Stomach (tissue), 19 donors: ENCODE measurements at places on chromosomes 16 and 17. TPM values are rescaled to one million over a fixed set of nuclear protein-coding genes. Genes with fewer than 3 reads are reported as not detected.

Gene DRC7
- not detected for total RNA-seq

Gene ARHGAP44
- total RNA-seq, result 8.9 TPM

DNA sequence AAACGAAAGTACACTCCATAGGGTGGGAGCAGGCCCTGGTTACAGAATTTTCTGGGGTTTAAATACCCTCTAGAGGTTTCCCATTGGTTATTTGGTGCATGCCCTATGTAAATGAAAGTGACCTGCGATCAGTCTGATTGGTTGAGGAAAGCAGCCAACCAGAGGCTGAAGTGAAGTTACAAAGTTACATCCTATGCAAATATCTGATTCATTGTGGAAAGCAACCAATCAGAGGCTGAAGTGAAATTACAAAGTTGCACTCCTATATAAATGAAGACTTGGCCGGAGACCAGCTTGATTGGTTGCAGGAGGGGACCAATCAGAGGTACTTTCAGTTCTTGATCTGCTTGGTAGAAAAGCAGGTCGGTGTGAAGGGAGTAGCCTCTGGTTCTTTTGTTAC is 24.4 kb downstream of the NAA60 start:
- no peaks in the 10 kb centered on the region for H3K27me3 ChIP-seq
- H3K4me1 ChIP-seq, result peaks cover 88% of the 10 kb centered on the region
- no peak for DNase-seq
- no peak overlapping the region for H3K4me3 ChIP-seq
- no peak overlapping the region for H3K27ac ChIP-seq

Gene PLEKHH3
- total RNA-seq, result 28.0 TPM

DNA sequence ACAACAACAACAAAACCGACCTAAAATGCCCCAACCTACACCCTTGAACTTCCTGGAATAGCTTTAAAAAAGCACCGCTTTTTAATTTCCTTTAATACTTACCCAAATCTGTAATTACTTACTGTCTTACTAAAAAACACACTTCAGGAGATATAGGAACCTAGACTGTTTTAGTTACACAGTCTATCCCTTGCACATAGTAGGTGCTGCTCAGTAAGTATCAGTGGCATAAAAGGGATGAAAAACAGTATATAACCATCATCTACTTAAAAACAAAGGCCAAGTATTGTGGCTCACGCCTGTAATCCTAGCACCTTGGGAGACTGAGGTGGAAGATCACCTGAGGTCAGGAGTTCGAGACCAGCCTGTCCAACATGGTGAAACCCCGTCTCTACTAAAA is 6.1 kb downstream of the SUMO2 start:
- peaks cover 16% of the 10 kb centered on the region for H3K4me1 ChIP-seq
- H3K36me3 ChIP-seq, result peaks cover 58% of the 10 kb centered on the region
- no peaks in the 10 kb centered on the region for H3K27me3 ChIP-seq
- H3K27ac ChIP-seq, result no peak overlapping the region

DNA sequence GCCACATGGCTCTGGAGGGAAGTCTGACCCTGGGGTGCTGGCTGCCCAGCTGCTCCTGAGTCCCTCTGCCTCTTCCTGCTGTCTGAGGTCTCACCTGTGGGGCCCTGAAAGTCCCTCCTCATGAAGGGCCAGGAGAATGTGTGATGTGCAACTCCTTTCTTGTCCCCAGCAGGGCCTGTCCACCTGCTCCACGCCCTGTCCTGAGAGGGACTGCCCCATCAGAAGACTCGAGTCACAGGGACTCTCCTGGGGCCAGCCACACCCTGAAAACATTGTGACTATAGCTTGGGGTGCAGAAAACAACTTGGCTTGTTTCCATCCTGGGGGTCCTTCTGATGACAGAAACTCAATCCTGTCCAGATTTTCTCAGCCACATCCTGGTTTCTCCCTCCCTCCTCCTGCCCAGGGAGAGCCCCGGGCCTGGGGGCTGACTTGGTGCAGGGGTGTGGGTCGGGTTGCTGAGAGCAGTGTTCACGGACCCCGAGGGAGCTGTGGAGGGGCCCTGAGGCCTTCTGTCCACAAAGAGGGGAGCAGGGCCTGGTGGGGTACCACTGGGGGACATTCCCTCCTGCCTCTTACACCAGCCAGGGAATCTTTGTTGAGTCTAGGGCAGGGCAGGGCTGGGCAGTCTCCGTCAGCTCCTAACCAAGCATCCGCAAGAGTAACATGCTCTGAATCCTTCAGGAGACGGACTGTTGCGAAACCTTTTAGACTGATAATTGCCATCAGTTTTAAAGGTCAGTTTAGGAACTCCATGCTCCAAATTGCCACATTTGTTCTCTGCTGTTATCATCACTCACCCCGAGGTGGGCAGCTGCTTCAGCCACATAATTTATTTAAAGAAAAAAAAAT is 45.9 kb downstream of the NT5M start:
- DNase-seq, result no peak
- no peaks in the 10 kb centered on the region for H3K36me3 ChIP-seq
- peaks cover 4% of the 10 kb centered on the region for H3K4me1 ChIP-seq
- no peak overlapping the region for H3K4me3 ChIP-seq

Gene HOXB2
- 6.7 TPM for total RNA-seq

Gene ADAD2
- total RNA-seq, result not detected

Gene PSME3IP1
- total RNA-seq, result 91.0 TPM

DNA sequence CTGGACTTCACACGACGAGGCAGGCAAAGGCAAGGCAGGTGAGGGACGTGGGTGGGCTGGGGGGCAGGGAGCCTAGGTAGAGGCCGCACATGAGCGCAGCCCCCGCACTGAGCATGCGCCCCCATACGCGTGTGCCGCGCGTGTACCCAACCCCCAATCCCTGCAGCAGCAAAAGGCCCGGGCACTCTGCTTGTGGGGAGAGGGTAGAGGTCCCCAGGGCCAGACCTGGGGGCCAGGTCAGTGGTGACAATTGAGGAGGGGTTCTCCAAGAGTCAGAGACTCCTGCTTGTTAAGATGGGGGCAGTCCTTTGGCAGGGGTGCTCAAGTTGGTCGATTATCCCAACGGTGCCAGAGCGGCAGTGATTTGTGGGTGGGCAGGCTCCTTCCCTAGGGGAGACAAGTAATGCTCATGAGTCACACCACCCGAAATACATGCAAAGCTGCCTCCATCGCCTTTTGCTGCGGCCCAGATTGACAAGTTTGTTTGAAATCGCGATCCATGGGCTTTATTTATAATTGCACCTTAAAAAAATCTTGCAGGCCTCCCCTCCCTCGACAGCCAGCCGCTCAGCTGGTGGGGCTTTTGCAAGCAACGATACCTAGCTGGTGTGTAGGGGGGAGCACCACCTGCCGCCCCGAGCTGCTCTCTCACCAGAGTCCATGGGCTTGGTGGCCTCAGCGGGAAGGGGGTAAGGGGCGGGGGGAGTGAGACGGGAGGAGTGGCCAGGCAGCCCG is 1.1 kb upstream of the GIT1 start:
- H3K27me3 ChIP-seq, result no peaks in the 10 kb centered on the region
- peaks cover 78% of the 10 kb centered on the region for H3K4me1 ChIP-seq
- DNase-seq, result peak; percentile 54

- DNase-seq, result no peak
- H3K4me1 ChIP-seq, result no peaks in the 10 kb centered on the region
- no peak overlapping the region for H3K4me3 ChIP-seq
Observed at GRCh38 chr17:18896146-18896545, 38.2 kb downstream of the PRPSAP2 start.

Gene TMIGD1
- total RNA-seq, result not detected

Gene CIITA
- total RNA-seq, result 22.3 TPM

- H3K27me3 ChIP-seq, result no peaks in the 10 kb centered on the region
- no peak overlapping the region for H3K4me3 ChIP-seq
- DNase-seq, result no peak
- H3K4me1 ChIP-seq, result peaks cover 22% of the 10 kb centered on the region
- H3K36me3 ChIP-seq, result no peaks in the 10 kb centered on the region
Observed at GRCh38 chr17:12410717-12411116, 255.0 kb upstream of the MYOCD start.

DNA sequence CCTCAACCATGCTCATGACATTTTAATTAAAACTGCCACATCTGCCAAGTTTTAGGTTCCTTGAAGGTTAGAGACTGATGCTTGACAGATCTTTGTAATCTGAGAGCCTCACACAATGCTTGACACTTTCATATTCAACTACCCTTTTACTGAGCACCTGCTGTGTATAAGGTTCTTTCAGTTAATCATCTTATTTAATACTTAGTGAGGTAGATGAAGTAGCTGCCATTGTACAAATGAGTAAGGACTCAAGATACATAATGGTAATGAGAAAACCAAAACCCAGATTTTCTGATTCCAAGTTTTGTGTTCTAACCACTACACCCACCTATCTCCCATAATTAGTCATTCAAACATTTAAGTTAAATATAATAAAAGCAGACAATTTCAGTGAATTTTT is 35.4 kb upstream of the ARL6IP1 start:
- no peak overlapping the region for H3K4me3 ChIP-seq
- H3K27me3 ChIP-seq, result no peaks in the 10 kb centered on the region
- H3K27ac ChIP-seq, result no peak overlapping the region

GRCh38 chr16:64397945-64398508 is 723.8 kb downstream of the CDH11 start:
- no peaks in the 10 kb centered on the region for H3K36me3 ChIP-seq
- H3K4me1 ChIP-seq, result no peaks in the 10 kb centered on the region
- H3K27me3 ChIP-seq, result no peaks in the 10 kb centered on the region
- H3K27ac ChIP-seq, result no peak overlapping the region
- H3K4me3 ChIP-seq, result no peak overlapping the region

DNA sequence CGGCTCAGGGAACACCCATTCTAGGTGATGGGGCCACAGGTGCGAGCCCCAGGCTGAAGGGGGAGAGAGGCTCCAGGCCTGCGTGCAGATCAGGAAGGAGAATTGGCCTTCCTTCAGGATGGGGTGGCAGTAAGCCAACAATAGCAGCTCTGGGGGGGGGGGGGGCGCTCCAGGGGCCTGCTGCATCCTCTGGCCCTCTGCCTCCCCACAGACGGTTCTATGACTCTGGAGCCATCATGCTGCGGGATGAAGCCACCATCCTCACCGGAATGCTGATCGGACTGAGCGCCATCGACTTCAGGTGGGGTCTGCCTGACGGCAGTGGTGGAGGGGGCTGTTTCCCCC is 6.1 kb downstream of the RUNDC3A start:
- H3K4me1 ChIP-seq, result peaks cover 12% of the 10 kb centered on the region
- H3K27me3 ChIP-seq, result peaks cover 12% of the 10 kb centered on the region
- no peak for DNase-seq
- peaks cover 2% of the 10 kb centered on the region for H3K36me3 ChIP-seq
- no peak overlapping the region for H3K4me3 ChIP-seq
- no peak overlapping the region for H3K27ac ChIP-seq

GRCh38 chr17:41722231-41722630 is 10.1 kb downstream of the GAST start:
- no peaks in the 10 kb centered on the region for H3K27me3 ChIP-seq
- no peak for DNase-seq
- H3K4me3 ChIP-seq, result no peak overlapping the region
- peaks cover 5% of the 10 kb centered on the region for H3K4me1 ChIP-seq
- H3K27ac ChIP-seq, result no peak overlapping the region
- H3K36me3 ChIP-seq, result no peaks in the 10 kb centered on the region

Gene MMP25
- not detected for total RNA-seq

DNA sequence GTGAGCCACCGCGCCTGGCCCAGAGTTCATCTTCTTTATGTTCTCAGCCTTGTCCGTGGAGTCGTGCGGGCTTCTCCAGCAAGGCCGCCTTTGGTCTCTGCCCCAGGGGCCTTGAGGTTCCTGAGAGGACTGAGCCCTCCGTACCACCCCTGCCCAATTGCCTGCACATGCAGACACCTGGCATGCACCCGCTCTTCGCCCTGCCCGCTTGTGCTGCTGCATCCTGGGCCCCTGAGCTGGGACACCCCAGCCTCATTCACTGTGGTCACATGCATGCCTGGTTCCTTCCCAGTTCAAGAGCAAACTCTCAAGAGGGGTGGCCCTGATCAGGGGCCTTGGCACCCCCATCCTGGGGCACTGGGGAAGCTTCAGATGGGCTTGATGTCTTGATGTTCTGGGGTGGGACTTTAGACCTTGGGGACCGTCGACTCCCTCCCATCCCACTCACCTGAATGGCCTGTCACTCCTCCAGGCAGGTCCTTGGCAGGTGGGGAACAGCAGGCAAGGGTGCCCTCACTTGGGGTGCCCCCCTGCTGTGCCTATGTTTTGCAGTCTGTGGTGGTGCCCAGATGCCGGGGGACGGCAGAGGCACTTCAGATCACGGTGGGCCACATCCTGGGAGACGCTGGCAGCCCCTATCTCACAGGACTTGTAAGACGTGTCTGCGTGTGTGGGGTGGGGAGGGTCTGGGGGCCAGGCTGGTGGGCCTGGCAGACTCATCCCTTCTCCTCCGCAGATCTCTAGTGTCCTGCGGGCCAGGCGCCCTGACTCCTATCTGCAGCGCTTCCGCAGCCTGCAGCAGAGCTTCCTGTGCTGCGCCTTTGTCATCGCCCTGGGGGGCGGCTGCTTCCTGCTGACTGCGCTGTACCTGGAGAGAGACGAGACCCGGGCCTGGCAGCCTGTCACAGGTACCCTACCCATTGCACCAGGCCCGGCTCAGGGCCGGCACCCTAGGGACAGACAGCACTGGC is 12.7 kb upstream of the SPNS2 start:
- peaks cover 29% of the 10 kb centered on the region for H3K4me1 ChIP-seq
- H3K36me3 ChIP-seq, result no peaks in the 10 kb centered on the region
- no peak overlapping the region for H3K27ac ChIP-seq
- no peak for DNase-seq
- no peaks in the 10 kb centered on the region for H3K27me3 ChIP-seq

Gene HNF1B
- 4.4 TPM for total RNA-seq

- no peaks in the 10 kb centered on the region for H3K36me3 ChIP-seq
- H3K27ac ChIP-seq, result peak overlapping the region; percentile 44
- peak; percentile 39 for DNase-seq
- no peak overlapping the region for H3K4me3 ChIP-seq
- H3K4me1 ChIP-seq, result peaks cover 42% of the 10 kb centered on the region
Observed at GRCh38 chr16:85902366-85903155, 3.6 kb downstream of the IRF8 start.

- peaks cover 15% of the 10 kb centered on the region for H3K27me3 ChIP-seq
- no peak for DNase-seq
- no peaks in the 10 kb centered on the region for H3K36me3 ChIP-seq
- no peak overlapping the region for H3K4me3 ChIP-seq
Observed at GRCh38 chr16:5622234-5622884, 524.8 kb upstream of the EEF2KMT start.

GRCh38 chr17:53941231-53941630 is 118.5 kb downstream of the KIF2B start:
- H3K27ac ChIP-seq, result no peak overlapping the region
- H3K27me3 ChIP-seq, result no peaks in the 10 kb centered on the region
- DNase-seq, result no peak
- no peaks in the 10 kb centered on the region for H3K4me1 ChIP-seq
- H3K4me3 ChIP-seq, result no peak overlapping the region
